Karpas-422 (cell line): ENCODE measurements at places on chromosomes 11 and 22.

DNA sequence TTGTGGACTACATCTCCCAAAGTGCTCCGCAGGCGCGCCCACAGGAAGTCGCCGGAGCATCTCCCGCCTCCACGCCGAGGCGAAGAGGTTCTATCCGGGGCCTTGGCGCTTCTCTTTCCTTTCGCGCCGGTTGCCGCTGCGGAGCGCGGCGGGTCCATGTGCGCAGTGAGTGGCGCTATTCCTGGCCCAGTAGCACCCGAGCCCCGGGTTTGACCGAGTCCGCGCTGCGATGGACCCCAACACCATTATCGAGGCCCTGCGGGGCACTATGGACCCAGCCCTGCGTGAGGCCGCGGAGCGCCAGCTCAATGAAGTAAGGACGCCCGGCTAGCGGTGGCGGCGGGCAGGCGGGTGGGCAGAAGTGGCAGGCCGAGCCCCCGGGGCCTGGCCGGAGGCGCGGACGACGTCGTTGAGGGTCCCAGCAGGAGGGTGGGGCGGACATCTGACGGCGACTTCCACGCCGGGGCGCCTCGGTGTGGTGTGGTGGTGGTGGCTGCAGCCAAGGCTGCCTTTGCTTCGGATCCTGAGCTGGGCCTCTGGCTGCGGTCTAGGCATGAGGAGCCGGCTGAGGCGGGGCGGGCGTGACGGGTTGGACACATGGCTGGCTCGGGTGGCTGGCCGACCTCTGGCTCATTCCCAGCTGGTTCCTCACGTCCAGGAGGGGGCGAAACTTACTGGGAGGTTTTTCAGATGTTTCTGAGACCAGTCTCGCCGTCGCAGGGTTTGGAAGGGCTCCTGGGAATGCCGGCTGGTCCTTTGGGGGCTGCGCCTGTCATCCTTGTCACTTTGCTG is at the start of gene IPO7:
Gene IPO7, plus strand, starts transcription at position 118 of the 792 bp plus-strand sequence. Its CDS starts 112 bp downstream, at position 230.
- DNase-seq: peak; percentile 96

DNA sequence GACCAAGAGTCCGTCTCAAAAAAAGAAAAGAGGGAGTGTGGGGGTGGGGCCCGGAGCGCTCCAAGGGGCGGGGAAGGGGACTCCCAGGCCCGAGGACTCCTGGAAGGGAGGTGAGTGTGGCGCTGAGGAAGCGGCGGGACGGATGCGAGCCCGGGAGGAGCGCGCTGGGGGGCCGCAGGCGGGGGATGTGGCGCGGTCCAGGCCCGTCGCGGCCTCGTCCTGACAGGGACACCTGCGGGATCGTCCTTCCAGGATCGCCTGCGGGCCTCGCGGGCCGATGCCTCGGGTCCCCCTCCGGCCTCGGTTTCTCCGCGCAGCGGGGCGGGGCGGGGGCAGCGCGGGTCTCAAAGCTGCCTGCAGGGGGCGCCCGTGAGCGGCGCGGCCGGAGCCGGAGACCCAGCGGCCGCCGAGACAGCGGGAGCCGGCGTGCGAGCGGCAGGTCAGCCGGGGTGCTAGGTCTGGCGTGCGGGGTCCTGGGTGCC is 3.8 kb upstream of the ADORA2A start:
- peak; percentile 85 for DNase-seq

GRCh38 chr11:64881476-64881875 is 3.1 kb upstream of the EHD1 start:
- no peak for DNase-seq

GRCh38 chr11:18313965-18314763 is 7.8 kb downstream of the HPS5 start:
- DNase-seq: no peak

DNA sequence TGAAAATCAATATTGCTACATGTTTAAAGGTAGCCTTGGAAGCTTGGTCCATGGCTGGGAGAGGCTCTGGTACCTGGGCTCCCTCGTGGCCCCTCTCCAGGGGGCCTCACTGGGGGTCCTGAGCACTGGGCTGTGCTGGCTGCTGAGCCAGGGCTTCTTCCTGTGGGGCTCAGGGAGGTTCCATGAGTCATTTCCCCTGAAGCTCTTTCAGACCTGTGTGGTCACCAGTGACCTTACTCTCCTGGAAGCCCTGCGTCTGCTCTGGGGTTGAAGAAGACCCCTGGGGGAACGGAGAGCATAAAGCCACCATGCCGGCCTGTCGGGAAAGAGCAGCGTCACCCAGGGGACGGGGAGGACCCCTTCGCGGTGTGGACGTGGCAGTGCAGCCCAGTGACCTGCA is 389.0 kb downstream of the TBC1D22A start:
- no peak for DNase-seq

DNA sequence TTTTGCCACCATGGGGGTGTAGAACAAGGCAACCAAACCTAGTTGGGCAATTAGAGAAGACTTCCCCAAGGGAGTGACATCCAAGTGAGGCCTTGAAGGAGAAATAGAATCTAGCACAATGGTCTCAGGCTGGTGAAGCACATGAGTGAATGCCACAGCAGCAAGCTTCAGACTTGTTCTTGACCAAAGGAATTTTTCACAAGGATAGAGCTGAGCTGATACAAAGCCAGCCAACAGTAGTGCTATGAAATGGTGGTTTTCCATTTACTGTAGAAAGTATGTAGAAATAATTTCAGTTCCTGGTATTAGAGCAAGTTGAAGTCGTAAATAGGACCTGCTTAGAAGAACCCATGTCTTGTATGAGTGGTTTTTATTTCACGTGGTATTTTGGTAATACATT is 148.3 kb upstream of the RASSF10 start:
- no peak for DNase-seq
